ENCODE measurements at places on chromosomes 16 and 17.

GRCh38 chr16:12265108-12265507 is 288.6 kb downstream of the SNX29 start:
- DNase-seq: no peak

DNA sequence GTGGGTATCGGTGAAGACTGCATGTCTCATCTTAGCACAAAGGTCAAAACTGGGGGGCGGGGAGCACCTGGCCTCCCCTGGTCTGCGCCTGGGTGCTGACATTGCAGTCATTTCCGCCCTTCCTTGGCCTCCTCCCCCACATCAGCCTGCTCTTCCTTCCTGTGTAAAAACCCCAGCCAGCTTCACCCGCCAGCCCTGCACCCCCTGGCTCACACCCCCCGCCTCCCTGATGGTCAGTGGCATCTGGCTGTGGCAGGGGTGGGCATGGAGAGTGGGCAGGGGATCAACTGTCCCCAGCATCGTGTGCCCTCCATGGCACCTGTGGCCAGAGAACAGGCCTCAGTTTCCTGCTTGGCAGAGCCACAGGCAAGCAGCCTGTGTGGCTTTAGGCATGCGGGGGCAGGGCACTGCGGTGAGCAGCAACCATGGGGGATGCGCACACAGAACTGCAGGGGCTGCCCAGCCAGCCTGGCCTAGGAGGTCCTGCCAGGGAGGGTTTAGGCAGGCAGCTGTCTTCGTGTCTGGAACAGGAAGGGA is 26.5 kb upstream of the LASP1NB start:
- DNase-seq: peak; percentile 92

DNA sequence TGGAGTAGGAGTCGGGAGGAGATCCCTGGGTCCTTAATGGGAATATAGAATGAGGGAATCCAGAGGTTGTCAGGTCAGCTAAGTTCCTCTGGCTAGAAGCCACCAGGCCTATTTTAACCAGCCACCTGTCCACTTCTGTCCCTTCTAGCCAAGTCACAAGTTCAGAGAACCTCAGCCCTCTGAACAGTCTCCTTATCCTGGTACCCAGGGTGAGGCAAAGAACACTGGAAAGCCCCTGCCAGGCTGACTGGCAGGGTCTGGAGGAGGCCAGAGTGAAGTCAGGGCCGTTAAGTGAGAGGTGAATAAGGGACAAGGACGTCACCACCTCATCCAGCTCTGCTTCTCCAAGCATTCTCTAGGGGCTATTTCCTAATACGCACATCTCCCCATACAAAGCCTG is 2.7 kb downstream of the CTDNEP1 start:
- DNase-seq: no peak

GRCh38 chr16:57565461-57565860 is 23.0 kb downstream of the ADGRG5 start:
- no peak for DNase-seq

- no peak for DNase-seq
These were observed 7.8 kb downstream of the DLX3 start for GRCh38 chr17:49987290-49987585.

DNA sequence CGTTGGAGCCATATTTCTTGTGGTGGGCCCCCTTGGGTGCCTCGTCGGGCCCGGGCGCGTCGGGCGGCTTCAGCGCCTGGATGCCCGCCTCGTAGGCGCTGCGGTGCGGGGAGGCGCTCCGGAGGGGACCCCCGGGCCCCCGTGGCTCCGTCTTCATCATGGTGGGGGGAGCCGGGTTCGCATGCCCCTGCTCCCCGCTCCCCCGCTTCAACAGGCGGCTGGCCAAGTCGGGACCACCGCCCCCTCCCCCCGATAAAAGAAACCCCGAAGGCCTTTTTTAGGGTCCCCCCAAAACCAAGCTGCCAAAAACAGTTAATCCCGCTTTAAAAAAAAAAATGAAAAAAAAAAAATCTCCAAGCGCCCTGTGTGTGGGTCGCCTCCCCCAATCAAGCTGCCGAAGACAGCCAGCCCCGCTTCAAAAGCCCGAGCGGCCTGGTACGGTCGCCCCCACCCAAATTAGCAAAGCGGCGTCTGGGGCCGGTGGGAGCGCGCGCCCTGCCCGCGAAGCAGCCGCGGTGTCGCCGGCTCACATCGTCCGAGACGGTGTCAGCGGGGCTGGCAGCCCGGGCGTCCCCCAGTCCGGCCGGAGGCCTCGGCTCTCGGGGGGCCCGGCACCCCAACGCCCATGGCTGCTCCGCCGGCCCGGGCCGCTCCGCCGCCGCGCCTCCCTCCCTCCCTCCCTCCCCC is at the start of gene PPP1R9B:
Gene PPP1R9B, minus strand, starts transcription at position 324 of the 687 bp plus-strand sequence. Its CDS starts 164 bp downstream, at position 160.
- DNase-seq: no peak

Data from activated CD8-positive, alpha-beta memory T cell treated with anti-CD3 and anti-CD28 coated beads, Interleukin-2, amount 50 U/mL, for 4 hours (primary cell).